ENCODE measurements at places on chromosomes 5 and 9. TPM values are rescaled to one million over a fixed set of nuclear protein-coding genes. Genes with fewer than 3 reads are reported as not detected.

- no peak for DNase-seq
Observed at GRCh38 chr5:160061770-160062169, 52.8 kb downstream of the TTC1 start.

DNA sequence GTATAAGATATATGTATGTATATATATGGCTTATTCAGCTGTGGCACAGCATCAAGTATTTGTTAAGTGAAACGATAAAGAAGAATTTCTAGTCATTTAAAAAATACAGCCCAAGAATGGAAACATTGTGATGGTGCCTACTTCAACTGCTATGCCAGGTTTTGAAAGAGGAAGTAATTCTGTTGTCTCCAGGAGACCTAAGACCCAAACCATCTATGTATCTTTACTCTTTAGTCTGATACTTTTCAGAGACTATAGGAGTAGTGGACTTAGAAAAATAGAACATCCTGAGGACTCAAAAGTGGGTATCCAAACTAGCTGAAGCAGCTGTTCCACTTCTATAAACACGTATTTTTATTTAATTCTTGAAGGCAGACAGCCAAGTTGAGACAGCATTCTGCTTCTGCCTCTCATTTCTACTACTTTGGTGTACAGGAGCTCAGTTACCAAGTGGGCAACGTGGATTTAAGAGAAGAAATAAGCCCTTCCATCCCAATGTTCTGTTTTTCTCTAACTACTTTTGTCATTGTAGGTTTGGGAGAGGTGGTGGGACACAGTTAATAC, 110.7 kb downstream of the RPS23 start:
- DNase-seq: no peak

- no peak for DNase-seq
Observed at GRCh38 chr9:99445371-99445891, 223.3 kb downstream of the SEC61B start.

DNA sequence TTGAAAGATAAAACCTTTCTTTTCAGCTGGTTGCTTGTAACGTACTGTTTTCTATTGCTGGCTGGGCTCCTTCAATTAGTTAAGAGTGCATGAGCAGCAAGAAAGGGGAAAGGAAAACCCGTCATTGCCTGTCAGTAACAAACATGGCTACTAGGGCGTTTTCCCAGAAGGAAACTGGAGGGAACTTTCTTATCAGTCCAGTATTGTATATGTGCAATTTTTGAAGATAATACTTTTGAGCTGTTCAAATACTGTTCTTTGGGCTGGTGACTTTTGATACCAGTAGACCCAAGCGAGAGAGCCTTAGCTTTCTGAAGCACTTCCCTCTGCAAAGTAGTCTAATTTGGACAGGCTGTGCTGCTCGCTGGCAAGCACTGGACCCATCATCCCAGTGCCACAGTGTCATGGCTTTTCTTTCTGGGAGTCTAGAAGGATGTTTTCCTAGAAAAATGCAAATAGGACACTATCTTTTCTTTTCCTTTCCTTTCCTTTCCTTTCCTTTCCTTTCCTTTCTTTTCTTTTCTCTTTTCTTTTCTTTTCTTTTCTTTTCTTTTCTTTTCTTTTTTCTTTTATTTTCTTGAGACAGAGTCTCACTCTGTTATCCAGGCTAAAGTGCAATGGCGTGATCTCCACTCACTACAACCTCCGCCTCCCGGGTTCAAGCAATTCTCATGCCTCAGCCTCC, 149.9 kb upstream of the SMIM23 start:
- no peak for DNase-seq

The SLC9A3 gene
- 1.1 TPM for total RNA-seq

GRCh38 chr9:75071530-75072122, 16.3 kb downstream of the NMRK1 start:
- no peak for DNase-seq

GRCh38 chr5:78758169-78758839, 109.7 kb upstream of the LHFPL2 start:
- no peak for DNase-seq

The TAF11L10 gene
- not detected for total RNA-seq

The SAPCD2 gene
- 1.0 TPM for total RNA-seq

The IFNA21 gene
- not detected for total RNA-seq

GRCh38 chr5:172736508-172737135, 34.4 kb downstream of the DUSP1 start:
- no peak for DNase-seq

The C7 gene
- total RNA-seq: 1.5 TPM

DNA sequence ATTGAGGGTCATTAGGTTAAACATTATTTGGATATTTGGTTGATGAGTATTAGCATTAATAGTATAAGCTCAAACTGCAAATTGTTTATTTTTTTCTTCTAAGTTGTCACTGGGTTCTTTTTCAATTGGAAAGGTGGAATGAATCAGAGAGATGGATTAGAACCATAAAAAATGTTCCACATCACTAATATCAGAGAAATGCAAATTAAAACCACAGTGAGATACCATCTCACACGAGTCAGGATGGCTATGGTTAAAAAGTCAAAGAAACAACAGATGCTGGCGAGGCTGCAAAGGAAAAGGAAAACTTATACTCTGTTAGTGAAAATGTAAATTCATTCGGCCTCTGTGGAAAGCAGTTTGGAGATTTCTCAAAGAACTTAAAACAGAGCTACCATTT, 122.8 kb downstream of the CCDC192 start:
- DNase-seq: no peak

The PRPF4 gene
- total RNA-seq: 20.5 TPM

The ADAMTS19 gene
- total RNA-seq: 6.9 TPM

DNA sequence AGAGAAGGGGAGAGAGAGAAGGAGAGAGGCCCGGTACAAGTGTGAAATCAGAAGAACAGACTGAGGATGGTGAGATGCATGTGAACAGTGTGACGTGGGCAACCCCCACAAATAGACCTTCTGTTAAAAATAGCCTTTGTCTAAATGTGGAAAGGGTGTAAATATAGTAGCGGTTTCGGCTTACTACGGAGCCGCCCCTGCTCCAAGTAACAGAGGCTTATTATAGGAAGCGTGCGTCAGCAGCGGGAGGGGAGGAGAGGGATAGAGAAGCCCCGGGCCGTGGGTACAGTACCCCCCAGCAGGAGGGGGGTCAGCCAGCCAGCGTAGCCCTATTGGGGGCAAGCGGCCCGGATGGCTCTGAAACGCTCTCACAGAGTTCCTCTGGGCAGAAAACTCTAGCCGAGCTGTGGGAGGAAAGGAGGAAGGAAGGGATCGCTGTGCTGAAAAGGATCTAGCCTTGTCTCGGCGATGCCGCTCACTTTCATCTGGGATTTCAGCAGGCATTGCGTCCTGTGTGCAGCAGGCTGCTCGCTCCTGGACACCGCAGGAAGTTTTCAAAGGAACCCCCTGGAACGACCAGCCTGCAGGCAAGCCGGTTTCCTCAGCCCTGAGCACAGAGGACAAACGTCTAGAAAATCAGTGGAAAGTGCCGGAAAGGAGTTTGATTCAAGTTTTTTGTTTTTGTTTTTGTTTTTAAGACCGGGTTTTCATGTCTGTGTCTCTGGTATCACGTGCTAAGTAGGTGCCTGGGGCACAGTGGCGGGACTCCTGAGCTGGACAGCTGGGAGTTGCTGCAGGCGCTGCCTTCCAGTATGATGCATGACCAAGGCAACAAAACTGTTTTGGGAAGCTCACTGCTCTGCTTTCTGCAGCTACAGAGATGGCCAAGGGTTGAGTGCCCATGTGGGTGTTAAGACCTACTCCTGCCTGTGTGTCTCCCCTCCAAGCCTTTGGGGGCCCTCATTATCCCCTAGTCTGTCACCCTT, 146.6 kb downstream of the SEC61B start:
- peak; percentile 45 for DNase-seq

The PRRT1B gene
- total RNA-seq: not detected

The PCDHGB3 gene
- total RNA-seq: 4.1 TPM

DNA sequence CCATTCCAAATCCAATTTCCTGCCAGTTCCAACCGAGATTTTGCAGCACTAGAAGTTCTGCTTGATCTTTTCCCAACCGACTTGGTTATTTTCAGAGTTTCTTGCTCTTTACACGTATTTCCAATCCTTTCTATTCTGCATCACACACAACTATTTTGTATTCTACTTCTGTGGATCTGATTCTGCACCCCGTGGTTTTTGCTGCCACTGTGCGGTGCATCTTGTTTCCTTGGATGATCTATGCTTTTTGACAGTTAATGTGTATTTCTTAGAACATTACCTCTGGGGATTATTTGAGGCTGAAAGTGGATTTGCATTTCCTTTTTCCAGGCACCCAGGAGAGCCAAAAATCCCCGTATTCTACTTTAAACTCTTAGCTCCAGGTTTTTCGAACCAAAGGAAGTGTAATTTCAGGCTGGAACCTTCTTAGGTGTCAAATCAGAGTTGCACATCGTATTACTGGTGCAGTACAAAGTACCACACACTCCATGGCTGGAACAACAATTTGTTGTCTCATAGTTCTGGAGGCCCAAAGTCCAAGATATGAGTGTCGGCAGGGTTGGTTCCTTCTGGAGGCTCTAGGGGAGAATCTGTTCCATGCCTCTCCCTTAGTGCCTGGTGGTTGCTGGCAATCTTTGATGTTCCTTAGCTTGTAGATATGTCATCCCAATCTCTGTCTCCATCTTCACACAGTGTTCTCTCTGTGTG, 14.7 kb upstream of the SARDH start:
- DNase-seq: no peak

Data from endothelial cell (in vitro differentiated cells).